ENCODE measurements at places on chromosomes 7 and 10.

- DNase-seq = no peak
Observed at GRCh38 chr7:101912716-101913110, 95.3 kb downstream of the CUX1 start.

GRCh38 chr10:129800796-129801340, 163.2 kb downstream of the EBF3 start:
- DNase-seq = no peak

- DNase-seq = no peak
Observed at GRCh38 chr10:76869931-76870330, 767.7 kb downstream of the KCNMA1 start.

DNA sequence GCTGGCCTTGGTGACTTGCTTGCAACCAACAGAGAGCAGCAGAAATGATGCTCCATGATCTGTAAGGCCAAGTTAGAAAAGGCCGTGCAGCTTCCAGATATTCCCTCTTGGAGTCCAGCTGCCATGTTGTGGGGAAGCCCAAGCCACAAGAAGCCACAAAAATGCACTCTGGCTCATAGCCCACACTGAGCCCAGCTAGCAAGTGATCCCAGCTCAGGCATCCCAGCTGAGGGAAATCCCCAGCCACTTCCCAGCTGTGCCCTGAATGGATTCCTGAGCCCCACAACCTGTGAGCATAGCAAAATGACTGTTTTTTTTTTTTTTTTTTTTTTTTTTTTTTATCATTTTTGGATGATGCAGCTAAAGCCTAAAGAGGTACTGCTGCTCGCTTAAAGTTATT, 11.1 kb upstream of the SDK1 start:
- DNase-seq = no peak

DNA sequence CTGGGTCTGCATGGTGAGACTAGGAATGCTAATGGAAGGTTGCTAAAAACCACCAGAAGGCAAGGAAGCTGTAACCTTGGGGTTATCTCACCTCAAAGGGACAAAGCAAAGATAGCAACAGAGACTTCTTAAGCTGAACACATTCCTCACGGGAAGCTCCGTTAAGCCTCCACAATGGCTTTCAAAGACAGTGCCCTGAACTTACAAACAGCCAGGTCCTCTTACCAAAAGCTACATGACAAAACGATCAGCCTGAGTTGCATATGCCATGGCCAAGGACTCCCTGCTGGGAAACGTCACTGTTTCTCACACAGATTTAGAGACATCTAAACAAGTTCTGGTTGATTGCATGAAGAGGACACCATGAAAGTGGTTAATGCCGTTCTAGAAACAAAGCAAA, 52.7 kb downstream of the HTR5A start:
- no peak for DNase-seq

DNA sequence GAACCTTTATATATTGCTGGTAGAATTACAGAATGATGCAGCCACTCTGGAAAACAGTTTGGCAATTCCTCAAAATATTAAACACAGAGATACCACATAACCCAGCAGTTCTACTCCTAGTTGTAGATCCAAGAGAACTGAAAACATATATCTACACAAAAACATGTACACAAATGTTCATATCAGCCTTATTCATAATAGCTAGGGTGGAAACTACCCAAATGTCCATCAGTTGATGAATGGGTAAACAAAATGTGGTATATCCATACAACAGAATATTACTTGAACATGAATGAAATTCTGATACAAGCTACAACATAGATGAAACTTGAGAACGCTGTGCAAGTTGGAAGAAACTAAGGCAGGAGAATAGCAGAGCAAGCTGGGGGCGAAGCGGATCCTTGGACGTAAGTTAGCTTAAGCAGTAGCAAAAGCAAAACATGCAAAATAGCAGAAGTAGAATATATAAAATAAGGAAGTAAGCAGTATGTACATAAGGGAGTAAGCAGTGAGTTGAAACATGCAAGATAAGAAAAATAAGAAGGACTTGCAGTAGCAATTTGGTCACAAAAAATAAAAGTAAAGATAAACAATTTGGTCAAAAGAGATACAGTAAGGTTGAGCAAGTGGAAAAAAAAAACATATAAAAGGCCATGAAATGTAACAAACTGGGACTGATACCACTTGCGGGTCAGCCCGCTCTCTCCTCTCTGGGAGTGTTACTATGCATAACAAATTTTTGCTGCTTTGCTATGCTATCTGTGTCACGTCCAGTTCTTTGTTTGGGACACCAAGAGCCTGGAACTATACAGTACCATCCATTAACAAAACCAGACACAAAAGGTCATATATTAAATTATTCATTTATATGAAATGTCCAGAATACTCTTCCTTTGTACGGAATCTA, 18.0 kb upstream of the HILPDA start:
- no peak for DNase-seq

DNA sequence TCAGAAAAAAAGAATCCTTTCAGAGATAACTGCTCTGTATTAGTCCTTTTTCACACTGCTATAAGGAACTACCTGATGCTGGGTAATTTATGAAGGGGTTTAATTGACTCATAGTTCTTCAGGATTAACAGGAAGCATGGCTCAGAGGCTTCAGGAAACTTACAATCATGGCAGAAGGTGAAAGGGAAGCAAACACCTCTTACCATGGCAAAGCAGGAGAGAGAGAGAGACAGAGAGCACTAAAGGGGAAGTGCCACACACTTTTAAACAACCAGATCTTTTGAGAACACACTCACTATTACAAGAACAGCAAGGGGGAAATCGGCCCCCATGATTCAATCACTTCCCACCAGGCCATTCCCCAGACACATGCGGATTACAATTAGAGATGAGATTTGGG, 114.2 kb downstream of the TES start:
- DNase-seq = no peak

- no peak for DNase-seq
Observed at GRCh38 chr10:95464280-95464679, 96.9 kb downstream of the SORBS1 start.

GRCh38 chr7:141641876-141642275, 60.1 kb downstream of the DENND11 start:
- no peak for DNase-seq

GRCh38 chr10:126908225-126908624, 3.0 kb downstream of the DOCK1 start:
- no peak for DNase-seq

DNA sequence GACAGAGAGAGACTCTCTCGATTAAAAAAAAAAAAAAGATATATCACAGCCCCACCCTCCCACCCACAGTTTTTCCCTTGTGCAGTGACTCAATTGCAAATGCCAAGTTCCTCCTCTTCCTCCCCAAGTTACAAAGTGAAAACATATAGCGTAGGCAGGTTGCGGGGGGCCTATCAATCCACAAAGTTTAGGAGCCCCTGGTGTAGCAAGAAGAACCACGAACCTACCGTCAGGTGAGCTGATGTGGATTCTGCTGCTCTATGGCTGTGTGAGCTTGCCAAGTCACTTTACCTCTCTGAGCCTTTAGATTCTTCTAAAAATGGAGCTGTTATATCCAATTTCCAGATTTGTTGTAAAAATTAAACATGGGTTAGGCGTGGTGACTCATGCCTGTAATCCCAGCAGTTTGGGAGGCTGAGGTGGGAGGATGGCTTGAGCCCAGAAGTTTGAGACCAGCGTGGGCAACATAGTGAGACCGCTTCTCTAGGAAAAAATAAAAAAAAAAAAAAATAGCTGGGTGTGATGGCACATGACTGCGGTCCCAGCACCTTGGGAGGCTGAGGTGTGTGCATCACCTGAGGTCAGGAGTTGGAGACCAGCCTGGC, 8.2 kb upstream of the RHBDD2 start:
- DNase-seq = no peak

All from stimulated activated CD4-positive, alpha-beta T cell treated with anti-CD3 and anti-CD28 coated beads, TNF-alpha, amount 100 ng/mL, for 48 hours (primary cell).